ENCODE measurements at places on chromosomes 7 and 10.

GRCh38 chr7:128168667-128169210 is 72.3 kb upstream of the LEP start:
- no peak for DNase-seq

GRCh38 chr7:27615420-27616185 is 47.1 kb downstream of the HIBADH start:
- no peak for DNase-seq

DNA sequence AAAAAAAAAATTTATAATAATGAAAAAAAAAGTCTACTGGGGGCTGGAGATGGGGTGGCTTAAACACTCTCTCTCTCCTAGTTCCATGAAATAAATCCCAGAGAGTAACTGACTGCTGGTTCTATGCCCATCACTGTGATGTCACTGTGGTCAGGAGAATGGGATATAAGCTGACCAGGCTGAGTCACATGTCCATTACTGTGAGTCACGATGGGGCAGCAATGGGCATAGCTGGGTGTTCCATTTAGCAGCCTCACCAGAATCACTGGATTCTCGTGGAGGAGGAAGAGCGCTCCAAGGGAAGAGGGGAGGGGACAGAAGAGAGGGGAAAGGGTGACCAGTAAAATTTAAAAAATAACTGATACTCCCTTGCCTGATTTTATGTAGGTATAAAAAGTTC is 37.1 kb downstream of the MASTL start:
- no peak for DNase-seq

- no peak for DNase-seq
Observed at GRCh38 chr7:105006367-105007136, 7.5 kb upstream of the KMT2E start.

DNA sequence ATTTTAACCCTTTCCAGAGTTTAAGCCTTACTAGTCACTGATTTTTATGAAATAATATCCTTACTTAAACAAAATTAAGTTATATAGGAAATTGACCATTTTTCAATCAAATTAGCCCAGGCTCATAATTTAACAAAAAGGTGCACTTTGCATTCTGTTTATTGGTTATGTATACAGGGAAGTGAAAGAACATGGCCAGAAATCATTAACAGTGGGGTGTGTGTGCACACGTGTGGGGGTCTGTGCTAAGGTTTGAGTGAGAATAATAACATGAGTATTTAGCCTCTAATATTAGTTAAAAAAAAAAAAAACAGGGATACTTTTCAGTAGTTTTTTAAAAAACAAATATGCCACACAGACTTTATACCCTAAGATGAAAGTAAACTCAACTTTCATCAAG is 510.5 kb upstream of the PFKP start:
- no peak for DNase-seq

GRCh38 chr10:116880716-116881482 is 31.6 kb downstream of the ENO4 start:
- no peak for DNase-seq

DNA sequence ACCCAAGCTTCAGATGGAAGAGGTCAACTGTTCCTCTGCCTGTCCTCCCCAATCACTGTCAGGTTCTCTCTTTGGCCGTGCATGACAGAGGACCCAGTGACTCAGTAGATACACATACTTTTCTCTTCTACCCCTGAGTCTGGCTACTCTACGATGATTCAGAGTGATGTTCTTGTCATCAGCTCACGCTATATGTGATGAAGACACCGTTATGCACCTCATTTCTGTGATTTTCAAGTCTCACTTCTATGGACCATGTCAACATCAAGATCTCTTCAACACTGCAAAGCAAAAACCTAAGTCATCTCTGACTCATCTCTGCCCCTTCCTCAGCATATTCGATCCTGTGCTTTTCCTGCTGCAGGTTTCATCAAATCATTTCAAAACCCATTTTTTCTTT is 76.6 kb upstream of the DGKI start:
- DNase-seq: no peak

DNA sequence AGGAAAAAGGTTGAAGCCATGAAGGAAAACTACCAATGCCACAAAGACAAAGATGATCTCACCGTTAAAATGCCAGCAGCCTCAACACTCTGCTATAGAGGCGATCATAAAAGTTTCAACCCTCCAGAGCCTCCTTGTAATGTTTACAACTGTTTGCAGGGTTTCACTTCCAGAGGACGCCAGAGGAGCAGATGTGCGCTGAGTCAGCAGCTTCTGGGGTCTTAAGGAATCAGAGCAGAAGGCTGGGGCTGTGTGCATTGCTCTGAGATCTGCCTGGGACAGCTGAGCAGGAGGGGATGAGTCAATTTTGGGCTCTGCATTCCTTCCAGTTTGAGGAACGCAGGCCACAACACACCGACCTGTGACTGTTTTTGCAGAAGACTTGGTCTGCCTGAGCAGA is 98.3 kb downstream of the TMEM130 start:
- no peak for DNase-seq

DNA sequence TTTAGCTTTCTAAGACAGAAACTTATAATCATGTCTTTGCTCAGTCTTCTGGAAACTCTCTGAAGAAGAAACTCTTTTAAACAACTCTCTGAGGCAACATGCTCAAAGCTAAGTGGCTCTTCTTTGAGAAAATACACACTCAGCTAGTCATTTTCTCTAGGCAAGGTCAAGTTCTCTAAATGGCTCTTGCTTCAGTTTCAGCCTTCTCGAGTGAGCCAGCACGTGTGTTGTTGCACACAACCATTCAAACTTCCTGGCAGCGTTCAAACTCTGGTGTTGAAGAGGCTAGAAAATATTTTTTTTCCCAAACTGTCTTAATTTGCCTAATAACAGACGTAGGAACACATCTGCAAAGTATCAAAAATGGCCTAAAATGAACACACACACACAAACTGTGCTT is 129.1 kb downstream of the THSD7A start:
- no peak for DNase-seq

- no peak for DNase-seq
Observed at GRCh38 chr10:58052772-58053171, 214.9 kb downstream of the IPMK start.

DNA sequence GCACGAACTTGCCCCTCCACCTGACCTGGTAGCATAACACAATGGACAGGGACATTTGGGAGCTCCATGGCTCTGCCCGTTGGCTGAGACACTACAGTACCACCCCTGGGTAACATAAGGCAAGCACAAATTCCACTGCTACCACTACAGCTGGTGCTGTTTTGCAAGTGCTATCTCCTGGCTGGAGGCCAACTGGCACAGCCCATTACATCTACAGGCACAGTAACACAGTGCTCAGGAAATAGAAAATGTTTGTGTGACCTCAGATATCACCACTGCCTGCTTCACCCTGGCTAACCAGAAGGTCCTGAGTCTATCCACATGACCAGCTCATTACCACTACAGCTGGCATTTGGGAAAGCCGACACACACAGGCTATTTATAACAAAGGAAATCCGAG is 631.1 kb upstream of the MBL2 start:
- DNase-seq: no peak

DNA sequence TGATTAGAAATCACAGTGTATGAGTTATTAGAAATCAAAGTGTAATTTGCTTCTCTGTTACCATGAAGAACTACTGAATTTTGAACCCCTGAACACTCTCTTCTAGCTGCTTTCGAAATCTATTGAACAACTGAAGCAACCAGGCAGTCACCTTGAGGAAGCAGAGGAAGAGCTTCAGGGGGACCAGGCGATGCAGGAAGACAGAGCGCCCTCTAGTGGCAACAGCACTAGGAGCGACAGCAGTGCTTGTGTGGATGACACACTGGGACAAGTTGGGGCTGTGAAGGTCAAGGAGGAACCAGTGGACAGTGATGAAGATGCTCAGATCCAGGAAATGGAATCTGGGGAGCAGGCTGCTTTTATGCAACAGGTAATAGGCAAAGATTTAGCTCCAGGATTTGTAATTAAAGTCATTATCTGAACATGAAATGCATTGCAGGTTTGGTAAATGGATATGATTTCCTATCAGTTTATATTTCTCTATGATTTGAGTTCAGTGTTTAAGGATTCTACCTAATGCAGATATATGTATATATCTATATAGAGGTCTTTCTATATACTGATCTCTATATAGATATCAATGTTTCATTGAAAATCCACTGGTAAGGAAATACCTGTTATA is 170.7 kb downstream of the HDAC9 start:
- DNase-seq: peak; percentile 34

GRCh38 chr7:74606101-74606908 is 51.2 kb upstream of the GTF2I start:
- peak; percentile 11 for DNase-seq

- no peak for DNase-seq
Observed at GRCh38 chr7:77859343-77859742, 60.8 kb downstream of the PHTF2 start.

GRCh38 chr10:131160219-131160875 is 151.2 kb downstream of the TCERG1L start:
- DNase-seq: no peak

DNA sequence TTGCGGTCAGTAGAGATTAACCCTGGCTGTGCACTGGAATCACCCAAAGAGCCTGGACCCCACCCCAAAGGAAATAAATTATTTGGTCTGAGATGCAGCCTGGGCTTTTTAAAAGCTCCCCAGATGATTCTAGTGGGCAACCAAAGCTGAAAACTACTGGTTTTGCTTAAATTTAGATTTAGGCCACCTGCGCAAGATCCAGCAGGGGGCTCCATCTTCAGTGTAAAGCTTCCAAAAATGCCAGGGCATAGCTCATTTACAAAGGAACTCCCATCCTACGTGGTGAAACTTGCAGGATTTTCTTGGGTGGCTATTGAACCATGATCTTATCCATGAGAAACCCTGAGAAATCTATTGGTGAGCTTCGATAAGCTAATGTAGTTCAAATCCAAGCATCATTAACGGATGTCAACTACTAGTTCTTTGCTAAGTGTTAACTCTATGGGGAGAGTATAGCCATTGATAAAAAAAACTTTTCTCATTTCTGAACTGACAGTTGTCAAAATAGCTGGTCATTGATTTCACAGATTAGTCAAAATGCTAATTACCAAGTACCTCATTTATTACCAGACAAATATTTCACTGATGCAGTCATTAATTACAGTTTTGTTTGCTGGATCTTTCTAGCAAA is 315.3 kb downstream of the LHFPL3 start:
- DNase-seq: no peak

GRCh38 chr7:221978-222715 is 29.8 kb downstream of the FAM20C start:
- DNase-seq: no peak

GRCh38 chr7:121385056-121385799 is 10.9 kb downstream of the FAM3C start:
- no peak for DNase-seq

DNA sequence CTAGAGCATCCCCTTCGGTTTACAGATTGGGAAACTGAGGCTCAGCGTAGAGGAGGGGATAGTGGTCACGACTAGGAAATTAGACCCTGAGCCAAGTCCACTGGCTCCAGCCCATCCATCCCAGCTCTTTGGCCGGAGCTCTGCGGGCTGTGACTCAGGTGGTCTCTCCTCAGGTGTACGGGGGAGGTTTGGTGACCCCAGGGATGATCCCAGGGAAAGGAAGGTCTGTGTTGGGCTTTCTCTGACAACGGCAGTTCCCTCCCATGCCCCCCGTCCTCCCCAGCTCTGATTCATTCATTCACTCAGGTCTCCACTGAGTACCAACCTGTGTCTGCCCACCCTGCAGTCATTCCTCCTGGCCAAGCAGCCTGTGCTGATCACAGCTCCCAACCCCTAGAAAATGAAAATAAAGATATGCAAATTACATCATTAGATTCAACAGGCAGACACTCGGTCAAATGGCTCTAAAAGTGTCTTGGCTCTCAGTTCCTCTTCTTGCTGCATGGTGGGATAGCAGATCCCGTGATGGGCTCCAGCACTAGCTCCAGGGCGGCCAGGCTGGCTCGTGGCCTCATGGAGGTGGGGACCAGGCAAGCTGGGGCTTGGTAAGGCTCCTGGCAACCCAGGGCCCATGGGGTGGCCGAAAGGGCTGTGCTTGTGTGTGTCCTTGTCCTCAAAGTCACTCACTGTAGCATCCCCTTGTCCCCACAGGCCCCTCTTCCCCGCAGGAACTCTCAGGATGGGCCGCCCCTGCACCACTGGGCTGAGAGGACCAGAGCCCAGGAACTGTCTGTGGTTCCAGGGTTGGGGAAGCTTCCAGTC is 37.8 kb downstream of the CLRN3 start:
- DNase-seq: no peak

DNA sequence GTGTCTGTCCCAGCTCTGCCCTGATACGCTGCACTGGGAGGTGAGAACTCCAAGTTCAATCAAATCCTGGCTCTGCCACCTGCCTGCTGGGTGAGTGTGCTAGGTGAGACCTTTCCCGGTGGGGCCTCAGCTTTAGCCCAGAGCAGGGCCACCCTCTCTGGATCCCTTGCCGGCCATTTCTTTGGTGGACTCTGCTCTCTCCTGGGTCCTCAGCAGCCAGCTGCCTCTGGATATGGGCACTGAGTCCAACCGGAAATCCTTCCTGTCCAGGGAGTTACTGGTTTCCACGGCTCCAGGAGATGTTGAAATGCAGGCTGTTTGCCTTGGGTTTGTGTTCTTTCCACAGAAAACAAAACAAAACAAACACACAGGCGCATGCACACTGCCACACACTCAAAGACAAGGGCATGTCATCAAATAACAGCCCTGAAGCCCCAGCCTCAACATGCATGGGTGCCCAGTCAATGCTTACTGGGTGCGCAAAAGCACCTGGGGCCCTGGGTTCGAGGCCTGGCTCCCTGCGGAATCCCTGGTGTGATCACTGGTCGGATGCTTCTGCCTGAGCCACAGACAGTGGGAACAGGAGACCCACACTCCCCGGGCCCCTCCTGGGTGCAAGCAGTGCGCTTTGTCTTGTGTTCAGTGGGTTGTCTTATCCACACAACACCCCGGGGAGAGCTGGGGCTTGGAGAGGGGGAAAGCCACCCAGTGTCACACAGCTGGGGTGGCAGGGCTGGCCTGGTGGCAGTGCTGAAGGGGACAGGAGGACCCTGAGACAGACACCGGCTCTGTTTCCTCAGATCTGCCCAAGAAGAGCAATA is 33.1 kb downstream of the PPIF start:
- no peak for DNase-seq

GRCh38 chr10:129328546-129328945 is 138.5 kb upstream of the MGMT start:
- no peak for DNase-seq

DNA sequence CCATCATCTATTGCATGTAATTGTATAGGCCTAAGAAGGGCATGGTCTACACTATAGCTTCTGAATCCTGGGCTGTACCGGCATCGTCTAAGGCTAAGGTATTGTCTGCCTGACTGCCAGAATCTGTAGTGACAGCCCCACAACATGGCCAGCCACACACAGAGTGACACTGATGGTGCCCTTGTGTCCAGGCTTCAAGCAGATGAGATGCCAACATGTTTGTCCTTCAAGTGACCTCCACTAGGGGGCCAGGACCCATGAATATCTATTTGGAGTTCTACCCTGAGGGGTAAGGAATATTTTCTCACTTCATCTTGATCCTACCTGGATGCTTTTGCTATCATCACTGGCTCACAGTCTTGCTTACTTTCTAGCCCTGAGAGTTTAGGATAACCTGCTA is 1.5 kb downstream of the CYP3A7 start:
- no peak for DNase-seq

GRCh38 chr10:97154781-97155180 is 31.0 kb downstream of the SLIT1 start:
- DNase-seq: no peak

GRCh38 chr7:101436857-101437576 is 74.3 kb downstream of the COL26A1 start:
- DNase-seq: no peak

GRCh38 chr10:112990271-112990670 is 40.2 kb downstream of the TCF7L2 start:
- no peak for DNase-seq

GRCh38 chr7:67655168-67655567 is 658.5 kb downstream of the TYW1 start:
- DNase-seq: no peak

GRCh38 chr7:135480966-135481597 is 28.8 kb downstream of the CNOT4 start:
- no peak for DNase-seq

Measured in stimulated activated CD4-positive, alpha-beta T cell treated with anti-CD3 and anti-CD28 coated beads, Interleukin-1b, Interleukin-23, amount 100 ng/mL, for 4 hours (primary cell).